ENCODE measurements at places on chromosomes 6 and 20.
A peak's percentile ranks its signal among the peaks of the same experiment; 100 is the strongest.

GRCh38 chr6:47091886-47092668, 49.9 kb upstream of the ADGRF1 start:
- DNase-seq, result no peak

DNA sequence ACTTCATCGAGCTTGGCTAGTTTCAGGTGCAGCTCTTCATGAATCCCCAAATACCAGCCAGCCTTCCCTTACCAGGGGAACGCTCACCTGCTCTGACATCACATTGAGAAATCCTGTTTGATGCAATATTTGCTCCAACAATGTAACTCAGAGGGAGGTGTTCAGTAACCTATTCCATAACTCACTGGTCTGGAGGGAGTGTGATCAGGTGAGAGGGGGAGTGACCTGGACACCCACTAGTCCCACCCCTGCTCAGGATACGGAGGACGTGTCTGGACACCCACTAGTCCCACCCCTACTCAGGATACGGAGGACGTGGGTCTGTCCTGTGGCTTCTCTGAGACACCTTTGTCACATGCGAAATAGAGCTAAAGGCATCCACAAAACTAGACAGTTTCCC, 70.3 kb downstream of the HUS1B start:
- DNase-seq, result no peak

GRCh38 chr20:20491110-20491783, 123.3 kb downstream of the INSM1 start:
- no peak for DNase-seq

DNA sequence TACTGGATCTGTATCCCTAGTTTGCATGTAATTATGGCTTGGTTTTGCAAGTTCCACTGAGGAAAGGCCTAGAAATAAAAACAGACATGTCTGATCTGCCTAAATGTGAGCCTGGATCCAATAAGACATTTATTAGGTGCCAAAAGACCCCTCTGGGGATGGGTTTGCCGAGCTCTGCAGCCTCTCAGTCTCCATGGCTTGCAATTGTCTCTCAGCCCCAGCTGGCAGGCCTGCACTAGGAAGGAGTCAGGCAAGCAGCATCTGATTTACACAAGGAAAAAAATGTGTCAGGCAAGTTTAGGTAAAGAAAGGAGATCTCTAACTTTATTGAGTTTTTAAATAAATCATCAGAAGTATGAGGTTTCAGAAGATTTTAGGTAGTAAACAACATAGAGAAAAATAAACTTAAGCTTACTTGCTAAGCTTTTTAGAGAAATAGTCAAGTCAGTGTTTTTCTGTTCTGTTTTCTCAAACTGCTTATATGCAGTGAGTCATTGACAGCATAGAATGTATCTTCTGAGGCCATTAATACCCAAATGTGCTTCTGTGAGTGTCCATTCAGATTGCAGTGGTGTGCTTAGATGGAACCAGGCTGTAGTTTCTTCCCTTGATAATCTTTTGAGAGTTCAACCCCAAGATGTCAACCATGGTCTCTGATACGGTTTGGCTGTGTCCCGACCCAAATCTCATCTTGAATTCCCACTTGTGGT, 121.0 kb downstream of the FHL5 start:
- no peak for DNase-seq

DNA sequence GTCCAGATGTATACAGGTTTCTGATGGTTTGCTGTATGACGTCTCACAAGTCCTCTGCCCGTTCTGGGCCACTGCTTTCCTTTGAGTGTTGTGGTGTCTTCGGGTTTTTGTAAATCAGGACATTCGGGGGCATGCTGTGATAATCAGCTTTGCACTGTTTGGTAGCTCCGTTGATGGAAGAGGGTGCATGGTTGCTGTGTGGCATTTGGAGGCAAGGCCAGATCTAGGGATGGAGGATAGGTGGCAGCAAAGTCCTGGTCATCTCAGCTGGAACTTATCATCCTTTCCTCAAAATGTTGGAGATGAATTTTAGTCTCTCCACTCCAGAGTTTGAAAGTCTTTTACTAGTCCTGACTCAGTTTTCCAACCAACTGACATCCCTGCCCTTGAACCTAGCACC, 91.0 kb downstream of the SCP2D1 start:
- DNase-seq, result peak; percentile 10

DNA sequence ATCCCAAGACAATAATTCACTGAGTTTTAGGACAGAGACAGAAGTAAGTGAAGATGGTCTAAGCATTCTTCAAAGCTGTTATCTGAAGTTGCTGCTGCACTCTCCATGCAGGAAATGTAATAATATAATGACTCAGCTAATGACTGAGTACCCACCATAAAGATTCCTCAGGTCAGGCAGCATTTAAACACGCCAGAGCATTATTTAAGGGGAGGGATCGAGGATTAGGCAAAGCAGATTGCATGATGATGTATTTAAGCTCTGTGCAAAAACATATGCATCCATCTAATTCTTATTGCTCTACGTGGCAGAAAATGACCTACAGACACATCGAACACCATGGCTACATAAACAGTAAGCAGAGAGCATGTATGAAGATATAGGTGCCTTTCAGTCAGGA, 216.4 kb downstream of the UNC5CL start:
- DNase-seq, result no peak

DNA sequence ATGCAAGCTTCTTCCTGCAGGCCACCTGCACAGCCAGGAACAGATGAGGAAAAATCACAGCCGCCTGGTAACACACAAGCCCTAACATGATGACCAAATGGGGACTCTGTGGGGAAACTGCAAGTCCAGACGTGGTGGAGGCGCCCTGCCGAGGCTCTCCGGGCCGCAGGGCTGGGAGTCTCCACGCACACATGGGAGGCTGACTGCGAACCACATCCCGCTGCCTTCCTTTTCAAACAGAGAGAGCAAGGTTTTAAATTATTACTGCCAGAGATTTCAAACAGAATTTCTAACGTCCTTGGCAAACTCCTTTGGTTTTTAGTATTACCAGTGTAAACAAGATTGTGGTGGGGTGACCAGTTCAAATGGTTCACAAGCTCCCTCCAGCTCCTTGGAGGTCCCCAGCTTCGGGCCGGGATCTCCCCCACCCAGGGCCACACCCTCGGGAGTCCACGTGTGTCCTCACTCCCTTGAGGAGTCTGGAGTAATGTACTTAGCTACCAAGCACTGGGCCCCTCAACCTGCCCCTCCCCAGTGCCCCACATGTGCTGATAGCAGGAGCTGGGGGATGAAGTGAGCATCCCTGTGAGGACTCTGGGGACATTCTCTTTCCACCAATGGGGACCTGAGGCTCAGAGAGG, 252.7 kb downstream of the TAF4 start:
- DNase-seq, result no peak

DNA sequence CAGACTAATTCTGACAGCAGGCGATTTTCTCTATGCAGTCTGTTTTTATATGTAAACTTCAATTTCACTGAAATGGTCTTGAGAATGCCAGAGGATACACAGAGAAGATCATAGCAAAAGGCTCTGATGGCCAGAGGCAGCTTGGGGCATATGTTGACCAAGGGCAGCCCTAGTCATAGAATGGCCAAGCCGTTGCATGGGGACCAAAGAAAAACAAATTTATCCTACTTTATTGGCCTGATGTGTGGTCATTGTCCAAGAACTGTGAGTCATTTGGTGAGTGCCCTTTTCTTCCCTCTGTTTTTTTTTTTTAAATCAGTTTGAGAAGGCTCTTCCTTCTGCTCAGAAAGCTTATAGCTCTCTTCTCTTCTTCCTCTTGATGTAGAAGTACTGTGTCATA, 5.8 kb downstream of the HDGFL1 start:
- no peak for DNase-seq

Measured in muscle of arm (tissue), 14 donors.